ENCODE measurements at places on chromosomes 5 and 9.

DNA sequence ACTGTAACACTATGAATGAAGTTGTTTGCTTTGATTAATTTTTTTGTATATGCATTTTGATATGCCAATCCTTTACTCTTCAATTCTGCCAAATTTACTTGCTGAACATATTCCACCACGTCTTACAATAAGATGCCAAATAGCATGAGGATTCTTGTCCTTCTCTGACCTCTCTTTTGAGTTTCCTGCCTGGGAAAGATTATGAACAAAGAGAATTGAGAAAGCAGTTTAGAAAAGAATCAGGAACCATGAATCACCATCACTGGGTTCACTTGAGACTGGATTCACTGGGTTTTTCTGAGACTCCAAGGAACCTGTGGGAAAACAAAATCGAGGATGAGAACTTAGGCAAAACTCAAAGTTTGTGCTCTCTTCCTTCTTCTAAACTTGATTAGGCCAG lies 256.5 kb downstream of the CETN3 start:
- DNase-seq: no peak

DNA sequence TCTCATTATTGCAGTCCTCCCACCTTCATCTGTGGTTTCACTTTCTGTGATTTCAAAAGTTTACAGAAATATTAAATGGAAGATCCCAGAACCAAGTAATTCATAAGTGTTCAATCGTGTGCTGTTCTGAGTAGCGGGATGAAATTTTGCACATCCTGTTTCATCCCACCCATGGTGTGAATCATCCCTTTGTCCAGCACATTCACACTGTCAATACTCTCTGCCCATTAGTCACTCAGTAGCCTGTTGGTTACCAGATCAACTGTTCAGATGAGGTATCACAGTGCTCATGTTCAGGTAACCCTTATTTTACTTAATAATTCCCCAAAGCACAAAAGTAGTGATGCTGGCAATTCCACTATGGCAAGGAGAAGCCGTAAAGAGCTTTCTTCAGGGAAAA lies 26.8 kb downstream of the FAM81B start:
- no peak for DNase-seq

DNA sequence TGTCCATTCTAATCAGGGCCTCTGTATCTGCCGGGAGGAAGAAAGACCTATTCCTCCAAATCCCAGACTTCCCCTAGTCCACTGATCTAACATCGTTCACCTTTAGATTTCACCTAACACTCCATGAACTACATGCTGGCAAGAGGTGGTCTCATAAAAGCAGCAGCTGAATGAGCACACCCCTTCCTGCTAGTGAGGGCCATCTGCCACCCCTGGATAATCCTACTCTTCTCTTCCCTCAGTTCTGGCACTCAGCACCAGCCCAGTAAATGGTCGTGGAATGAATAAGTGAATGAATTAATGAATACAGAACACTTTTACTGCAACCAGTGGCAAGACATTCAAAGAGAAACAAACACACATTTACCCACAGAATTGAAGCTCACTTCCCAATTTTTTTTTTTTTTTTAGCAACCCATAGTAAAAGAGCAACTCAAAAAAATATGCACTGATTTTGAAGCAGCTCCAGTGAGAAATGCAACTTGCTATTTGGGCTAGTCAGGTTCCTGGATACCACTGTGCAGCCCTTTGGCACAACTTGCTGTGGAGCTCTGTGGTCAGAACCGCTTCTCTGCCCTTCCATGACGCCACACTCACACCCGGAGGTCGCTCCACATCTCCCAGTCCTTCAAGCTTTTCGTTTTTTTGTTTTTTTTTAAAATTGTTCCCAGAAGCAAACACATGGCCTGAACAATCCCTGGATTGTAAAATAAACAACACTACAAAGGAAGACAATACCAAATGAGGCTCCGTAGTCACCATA lies 6.2 kb downstream of the RNF183 start:
- DNase-seq: no peak

DNA sequence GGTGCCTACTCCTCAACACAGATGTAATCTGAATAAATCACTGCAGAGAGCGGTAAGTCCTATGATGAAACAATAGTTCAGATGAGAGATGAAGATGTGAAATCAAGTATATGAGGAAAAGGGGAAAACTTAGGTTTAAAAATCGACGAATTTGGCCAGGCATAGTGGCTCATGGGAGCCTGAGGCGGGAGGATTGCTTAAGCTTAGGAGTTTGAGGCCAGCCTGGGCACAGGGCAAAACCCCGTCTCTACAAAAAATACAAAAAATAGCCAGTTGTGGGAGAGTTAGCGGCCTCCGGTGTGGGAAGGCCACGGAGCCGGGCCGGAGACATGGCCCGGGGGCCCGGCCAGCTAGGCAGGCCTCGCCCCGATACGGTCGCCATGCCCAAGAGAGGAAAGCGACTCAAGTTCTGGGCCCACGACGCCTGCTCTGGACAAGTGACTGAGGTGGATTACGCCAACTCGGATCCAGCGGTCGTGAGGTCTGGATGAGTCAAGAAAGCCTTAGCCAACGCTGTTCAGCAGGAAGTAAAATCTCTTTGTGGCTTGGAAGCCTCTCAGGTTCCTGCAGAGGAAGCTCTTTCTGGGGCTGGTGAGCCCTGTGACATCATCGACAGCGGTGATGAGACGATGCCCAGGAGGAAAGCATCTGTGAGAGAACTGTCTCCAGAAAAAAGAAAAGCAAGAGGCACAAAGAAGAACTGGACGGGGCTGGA lies 62.8 kb upstream of the SUB1 start:
- DNase-seq: no peak

DNA sequence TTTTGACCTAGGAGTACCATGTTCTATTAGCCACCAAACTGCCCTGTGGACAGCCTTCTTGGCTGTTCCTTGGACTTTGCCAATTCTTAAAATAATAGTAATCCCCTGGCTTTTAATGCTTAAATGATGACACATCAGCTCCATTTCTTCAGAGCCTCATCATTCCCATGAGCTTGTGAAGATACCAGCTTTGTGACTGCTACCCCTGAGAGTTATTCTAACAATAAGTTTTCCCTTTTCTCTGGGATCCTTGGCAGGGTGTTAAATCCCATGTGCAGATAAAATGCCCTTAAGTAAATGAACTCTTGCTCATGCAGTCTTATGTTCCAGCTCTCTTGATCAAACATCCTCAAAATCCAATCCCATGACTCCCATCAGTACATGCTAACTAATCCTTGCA lies 415.3 kb downstream of the CETN3 start:
- DNase-seq: no peak

DNA sequence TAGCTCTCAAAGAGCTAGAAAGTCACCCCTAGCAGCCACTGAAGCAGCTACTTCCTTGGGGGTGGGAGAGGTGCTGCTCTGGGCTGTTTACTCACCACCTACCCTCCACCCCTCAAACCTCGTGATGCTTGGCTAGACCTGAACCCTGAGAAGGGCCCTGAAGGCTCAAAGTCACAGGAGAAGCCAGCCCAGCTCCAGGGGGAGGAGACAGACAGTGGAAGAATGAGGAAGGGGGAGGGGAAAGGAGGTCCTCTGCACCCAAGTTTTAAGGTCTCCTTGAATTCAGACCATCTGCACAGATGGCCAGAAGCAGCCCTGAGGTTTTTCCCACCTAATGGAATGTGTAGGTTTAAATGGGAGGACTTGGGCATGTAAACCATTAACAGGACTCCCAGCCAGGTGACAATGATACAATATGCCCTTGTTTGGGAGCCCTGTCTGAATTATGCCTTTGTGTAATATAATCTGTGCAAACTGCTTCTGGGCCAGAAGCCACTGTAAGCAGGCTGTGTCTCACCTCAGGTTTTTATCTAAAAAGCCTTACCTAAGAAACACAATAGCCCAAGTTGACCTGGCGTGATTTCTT lies 180.5 kb downstream of the PIK3R1 start:
- DNase-seq: no peak

DNA sequence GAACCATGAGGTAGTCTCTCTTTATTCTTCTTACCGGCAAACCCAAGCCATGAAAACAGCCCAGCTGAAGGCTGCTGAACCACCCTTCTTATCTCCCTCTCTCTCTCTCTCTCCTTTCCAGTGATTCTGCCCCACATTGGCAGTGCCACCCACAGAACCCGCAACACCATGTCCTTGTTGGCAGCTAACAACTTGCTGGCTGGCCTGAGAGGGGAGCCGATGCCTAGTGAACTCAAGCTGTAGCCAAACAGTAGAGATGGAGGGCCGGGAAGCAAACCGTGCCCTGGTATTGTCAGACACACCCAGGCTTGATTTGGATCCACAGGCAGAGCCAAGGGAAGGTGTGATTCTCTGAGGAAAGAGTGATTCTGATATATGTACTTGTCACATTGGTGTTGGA lies 14.0 kb downstream of the GRHPR start:
- DNase-seq: no peak

- no peak for DNase-seq
Measured at GRCh38 chr5:72301557-72301956, 18.5 kb downstream of the MRPS27 start.

GRCh38 chr9:109868207-109868606 lies 88.2 kb downstream of the PALM2AKAP2 start:
- DNase-seq: no peak
